ENCODE measurements at places on chromosomes 2 and 18. TPM values are rescaled to one million over a fixed set of nuclear protein-coding genes. Genes with fewer than 3 reads are reported as not detected.

GRCh38 chr2:30447149-30448045, at the start of gene LCLAT1:
LCLAT1 (plus strand) TSS chr2:30447246; CDS start chr2:30525591, 78,345 bp downstream.
- peak; percentile 50 for DNase-seq

DNA sequence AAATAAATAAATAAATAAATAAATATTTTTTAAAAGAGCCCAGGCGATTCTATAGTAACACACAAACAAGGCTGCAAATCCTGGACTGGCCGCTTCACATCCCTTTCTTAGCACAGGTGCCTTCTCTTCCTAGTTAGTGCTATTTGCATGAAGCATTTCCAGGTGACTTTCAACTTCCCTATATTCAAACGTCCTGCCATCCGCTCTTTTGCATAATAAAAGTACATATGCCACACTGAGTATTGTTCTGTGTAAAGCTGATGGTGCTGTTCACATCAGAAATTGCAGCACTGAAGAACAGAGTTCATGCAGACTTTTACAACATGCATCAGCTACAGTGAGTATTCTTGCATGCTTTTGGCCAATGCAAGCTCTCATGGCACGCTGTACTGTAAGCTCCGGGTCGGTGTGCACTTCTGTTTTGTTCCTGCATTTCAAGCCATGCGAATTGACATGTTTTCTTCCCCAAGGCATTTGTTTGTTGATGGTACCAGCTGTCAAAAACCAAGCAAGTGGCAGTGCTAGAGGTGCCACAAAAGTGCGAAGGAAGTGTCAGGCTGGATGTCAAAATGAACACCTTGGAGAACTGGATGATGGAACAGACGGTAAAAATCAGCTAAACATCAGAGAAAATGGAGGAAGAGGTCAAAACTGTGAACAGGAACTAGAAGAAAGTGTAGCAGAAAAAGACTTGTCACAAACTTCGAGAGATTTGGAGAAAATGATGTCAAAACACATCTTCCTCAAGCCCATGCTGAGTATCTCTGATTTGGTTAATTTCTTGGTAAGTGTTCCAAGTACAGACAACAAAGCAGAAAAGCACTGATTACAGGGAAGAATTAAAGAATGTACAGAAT, 25.5 kb upstream of the CEP68 start:
- DNase-seq, result no peak

Gene MBD1
- total RNA-seq, result 36.2 TPM

Gene PXDN
- 171 TPM for total RNA-seq

Gene CCL20
- not detected for total RNA-seq
